Daoy (cell line): ENCODE measurements at places on chromosomes 12 and 14.
A peak's percentile ranks its signal among the peaks of the same experiment; 100 is the strongest.

DNA sequence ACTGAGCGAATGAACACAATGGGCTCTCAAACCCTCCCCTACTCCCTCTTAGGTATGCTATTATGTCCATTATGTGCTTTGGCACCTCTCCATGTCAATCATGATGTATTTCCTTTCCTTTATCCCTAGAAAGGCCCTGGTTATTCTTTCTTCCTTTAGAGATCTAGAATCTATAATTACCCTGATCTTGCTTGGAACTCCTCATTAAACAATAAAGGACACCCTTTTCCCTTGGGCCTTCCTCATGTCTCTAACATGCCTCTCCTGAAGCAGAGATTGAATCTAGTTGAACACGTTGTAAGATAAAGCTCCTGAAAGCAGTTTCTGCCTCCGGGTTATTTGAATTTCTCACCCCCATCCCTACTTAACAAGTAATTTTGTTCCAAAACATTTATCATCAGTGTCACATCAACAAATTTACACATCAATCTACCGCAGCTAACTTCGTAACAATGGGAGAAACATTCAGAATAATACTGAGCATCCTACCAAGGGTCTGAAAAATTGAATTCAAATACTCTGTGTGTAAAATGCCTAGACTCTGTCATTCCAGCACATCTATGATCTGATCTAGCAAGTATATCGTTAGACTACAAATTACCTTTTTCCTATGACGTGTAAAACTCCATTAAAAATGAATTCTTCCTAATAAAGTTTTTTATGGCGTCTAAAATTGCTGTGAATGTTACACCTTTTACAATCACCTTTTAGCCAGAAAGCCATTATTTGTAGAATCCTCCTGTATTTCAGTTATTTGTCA is 5.4 kb downstream of the USP44 start:
- no peak for DNase-seq

DNA sequence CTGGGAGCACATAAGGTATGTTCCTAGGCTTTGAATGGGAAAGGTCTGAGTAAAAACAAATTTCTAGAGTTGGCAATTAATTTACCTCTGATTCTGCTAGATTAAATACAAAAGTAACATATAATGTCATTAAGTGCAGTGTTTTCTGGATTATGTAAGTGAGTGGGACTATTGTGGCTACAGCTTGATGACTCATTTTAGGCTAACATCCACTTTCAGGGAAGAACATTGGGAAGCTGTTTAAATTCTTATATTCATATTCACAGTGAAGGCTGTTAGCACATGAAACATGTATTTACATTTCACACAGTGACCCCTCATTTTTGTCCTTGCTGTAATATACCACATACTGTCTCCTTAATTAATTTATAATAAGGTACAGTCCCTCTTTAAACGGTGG is 13.2 kb upstream of the BMAL2 start:
- DNase-seq, result no peak

- DNase-seq, result no peak
These were observed 23.1 kb upstream of the PWP1 start for GRCh38 chr12:107662484-107662883.

DNA sequence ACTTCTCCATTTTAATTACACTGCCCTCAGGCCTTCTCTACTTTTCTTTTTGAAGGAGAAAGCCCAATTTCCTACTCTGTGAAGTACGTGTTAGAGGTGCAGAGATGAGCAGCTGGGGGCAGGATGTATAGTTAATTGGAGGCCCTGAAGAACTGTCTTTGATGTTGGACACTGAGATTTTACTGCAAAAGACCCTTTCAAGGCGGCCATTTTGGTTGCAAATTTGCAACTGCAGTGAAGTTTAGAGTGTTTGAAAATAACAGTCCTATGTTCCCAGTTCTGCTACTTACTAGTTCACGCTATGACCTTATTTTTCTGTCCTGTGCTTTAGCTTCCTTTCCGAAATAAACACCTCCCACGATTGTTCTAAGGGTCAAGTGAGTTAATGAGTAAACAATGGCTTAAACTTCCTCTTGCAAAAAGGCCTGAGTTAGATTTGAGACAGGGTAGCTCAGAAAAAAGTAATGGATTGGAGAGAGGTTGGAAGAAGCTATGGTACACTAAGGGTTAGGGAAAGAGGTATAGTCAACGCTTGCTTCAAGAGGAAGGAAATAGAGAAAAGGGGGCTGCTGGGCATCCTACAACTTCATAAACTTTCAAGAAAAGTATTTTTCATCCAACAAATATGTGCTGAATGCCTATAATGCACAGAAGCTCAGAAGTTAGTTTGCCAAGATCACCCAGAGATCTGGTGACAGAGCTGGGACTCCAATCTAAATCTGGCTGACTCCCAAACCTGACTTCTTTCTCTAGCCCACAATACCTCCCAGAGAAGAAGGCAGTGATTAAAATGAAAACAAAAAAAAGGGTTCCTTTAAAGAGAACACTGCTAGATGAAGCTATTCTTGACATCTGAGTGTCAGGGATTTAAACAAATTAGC is 26.4 kb upstream of the DICER1 start:
- DNase-seq, result no peak

- DNase-seq, result no peak
These were observed 27.9 kb upstream of the CTDSP2 start for GRCh38 chr12:57874166-57875108.

GRCh38 chr12:107241411-107241810 is 148.1 kb upstream of the CRY1 start:
- DNase-seq, result no peak

DNA sequence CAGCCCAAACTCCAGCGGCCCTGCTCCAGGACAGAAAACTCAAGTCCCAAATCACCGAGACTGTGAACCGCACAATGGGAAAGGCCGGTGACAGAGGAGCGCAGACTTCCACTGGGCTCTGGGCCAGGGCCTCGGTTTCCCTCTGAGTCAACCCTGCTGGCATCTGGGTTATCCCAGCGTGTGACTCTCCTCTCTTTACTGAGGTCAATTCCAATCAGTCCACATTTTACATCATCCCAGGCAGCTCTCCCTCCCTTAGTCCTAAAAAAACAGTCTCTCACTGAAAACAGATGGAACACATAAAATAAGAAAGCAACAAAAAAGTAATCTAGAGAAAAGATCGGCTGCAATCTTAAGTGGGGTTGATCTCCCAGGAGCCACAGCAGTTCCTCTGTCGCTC is 36.9 kb downstream of the ITPK1 start:
- no peak for DNase-seq

GRCh38 chr14:73173092-73173735 is 36.9 kb downstream of the PSEN1 start:
- DNase-seq, result peak; percentile 36

DNA sequence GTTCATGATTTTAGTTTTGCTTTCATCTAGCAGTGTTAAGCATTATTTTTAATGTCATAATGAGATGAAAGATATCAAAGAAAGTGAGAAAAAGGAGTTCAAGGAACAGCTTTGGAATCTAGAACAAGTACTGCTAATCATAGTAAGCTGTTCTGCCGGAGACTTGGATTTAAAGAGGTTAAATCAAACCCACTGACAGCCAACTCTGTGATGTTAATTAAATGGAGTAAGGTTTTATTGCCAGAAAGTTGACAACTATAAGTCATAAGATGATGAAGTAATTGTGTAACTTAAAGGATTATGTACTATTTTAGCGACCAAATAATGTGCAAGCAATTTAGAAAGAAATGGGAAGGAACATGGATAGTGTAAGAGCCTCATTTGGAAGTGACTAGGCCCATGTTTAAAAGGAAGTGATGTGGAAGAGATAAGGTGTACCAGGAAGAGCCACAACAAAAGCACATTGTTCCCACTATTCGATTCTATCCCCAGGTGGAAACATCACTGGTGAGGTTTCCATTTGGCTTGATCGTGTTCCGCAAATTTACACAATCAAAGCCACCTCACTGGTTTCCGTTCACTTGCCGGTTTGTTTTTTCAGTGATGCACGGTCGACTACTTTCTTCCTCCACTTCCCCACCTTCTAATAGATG is 388.5 kb downstream of the PAWR start:
- DNase-seq, result no peak

DNA sequence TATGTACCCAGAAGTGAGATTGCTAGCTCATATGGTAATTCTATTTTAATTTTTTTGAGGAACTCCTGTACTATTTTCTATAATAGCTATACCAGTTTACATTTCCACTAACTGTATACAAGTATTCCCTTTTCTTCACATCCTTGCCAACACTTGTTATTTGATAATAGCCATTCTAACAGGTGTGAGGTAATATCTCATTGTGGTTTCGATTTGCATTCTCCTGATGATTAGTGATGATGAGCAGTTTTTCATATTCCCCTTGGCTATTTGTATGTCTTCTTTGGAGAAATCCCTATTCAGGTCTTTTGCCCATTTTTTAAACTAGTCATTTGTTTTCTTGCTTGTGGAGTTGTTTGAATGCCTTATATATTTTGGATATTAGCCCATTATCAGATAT is 121.3 kb downstream of the BBS10 start:
- no peak for DNase-seq

DNA sequence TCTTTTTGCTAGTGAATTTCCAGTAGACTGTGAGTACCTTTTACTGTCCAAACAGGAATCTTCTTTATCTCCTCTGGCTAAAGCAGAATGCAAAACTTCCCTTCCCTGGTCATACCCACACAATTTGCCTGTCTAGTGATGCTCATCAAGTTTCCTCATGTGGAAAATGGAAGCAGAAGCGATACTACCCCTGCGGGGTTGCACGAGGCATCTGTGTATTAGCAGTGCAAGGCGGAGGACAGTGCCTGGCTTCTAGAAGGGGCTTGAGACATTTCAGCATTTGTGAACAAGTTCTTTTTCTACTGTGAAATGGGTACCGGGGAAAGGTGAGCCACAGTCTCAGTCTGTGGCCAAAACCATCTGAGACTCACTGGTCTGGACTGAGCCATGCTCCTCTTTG is 340.9 kb downstream of the AACS start:
- DNase-seq, result no peak

DNA sequence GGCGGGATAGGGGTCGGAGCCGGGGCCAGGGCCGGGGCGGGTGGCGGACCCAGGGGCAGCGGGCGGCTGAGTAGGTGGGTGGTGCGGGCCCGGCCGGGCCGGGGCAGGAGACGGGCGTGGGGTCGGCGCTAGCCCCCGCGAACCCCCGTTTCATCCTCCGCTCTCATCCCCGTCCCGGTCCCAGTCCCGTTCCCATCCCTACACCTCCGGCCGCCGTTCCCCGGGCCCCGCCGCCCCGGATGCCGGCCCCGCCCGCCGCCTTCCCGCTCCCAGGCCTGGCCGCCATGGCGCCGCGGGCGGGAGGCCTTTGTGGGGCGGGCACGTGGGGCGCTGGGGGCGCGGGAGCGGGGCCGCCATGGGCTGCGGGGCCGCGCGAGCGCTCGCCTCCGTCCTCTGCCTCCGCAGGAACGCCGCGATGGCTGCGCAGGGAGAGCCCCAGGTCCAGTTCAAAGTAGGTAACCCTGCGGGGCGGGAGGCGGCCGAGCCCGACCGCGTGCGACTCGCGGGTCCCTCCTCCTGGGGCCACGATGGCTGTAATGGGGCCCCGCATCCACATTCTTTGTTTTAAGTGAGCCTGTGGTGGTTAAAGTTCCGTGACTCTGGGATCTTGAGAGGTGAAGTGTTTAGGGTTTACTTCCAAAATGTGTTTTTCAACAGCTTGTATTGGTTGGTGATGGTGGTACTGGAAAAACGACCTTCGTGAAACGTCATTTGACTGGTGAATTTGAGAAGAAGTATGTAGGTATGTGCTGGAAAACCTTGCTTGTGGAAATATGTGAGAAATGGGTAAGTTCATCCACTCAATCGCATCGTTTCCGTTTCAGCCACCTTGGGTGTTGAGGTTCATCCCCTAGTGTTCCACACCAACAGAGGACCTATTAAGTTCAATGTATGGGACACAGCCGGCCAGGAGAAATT is 572 bp downstream of the RAN start:
- DNase-seq, result peak; percentile 47

GRCh38 chr14:95681153-95681552 is 5.1 kb upstream of the TCL1B start:
- no peak for DNase-seq

- no peak for DNase-seq
These were observed 253.9 kb downstream of the EMP1 start for GRCh38 chr12:13450231-13451080.

DNA sequence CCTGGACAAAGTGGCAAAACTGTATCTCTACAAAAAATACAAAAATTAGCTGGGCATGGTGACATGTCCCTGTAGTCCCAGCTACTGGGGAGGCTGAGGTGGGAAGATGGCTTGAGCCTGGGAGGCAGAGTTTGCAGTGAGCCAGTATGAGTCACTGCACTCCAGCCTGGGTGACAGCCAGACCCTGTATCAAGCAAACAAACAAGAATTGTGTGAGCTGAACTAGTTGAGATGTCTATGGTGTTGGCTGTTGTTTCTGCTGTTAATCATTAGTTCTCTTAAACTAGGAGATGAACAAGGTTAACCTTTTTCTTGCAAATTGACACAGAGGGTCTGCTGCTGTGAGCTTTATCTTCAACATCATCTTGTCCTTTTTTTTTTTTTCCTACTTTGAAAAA is 23.6 kb downstream of the RASSF3 start:
- DNase-seq, result peak; percentile 78

- DNase-seq, result no peak
These were observed 113.1 kb upstream of the MYL2 start for GRCh38 chr12:111033281-111034082.

DNA sequence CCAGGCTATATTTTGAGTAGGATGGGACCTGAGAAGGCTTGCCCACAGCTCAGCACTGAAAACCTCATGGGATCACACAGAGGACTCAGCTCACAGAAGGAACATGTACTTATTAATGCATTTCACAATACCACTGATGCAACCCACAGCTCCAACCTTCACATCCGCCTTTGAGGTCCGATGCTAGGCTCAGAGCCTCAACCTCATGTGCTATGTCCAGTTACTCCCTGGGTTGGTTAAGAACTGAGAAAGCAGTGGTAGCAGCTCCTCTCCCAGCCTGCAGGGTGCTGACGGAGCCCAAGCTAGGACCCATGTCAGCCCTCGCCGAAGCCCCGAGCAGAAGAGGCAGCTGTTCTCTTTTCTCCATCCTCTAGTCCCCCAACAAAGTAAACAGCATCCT is 52.9 kb downstream of the SPTB start:
- DNase-seq, result no peak

- DNase-seq, result no peak
These were observed 47.1 kb downstream of the FOXN4 start for GRCh38 chr12:109261939-109262338.

GRCh38 chr12:105706973-105707334 is 376.5 kb downstream of the C12orf75 start:
- DNase-seq, result no peak
